ENCODE measurements at places on chromosomes 11 and 22.

DNA sequence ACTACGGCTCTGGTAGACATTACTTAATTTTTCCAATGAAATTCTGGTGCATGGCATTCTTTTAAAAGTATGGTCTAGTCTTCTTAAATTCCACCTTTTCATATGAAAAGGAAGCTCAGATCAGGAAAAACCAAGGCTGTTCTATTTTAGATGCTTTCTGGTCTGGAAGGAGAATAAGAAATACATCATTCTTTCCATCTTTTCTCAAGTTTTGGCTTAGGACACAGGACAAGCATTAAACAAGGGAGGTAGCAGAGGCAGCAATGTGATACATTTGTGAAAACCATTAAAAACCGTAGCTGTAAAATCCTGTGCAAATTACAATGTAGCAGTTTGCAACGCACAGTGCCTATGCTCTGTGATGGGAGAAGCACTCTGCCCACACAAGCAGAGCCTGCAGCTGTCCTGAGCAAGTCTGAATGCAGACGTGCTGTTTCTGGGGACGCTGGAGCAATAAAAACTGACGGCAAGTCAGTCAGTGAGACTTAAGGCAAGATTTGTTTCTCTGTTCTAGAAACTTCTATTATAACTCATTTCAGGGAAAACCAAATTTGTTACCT, 23.7 kb downstream of the NAP1L4 start:
- DNase-seq, result no peak

GRCh38 chr11:20161230-20161918, 1.1 kb upstream of the DBX1 start:
- DNase-seq, result no peak

DNA sequence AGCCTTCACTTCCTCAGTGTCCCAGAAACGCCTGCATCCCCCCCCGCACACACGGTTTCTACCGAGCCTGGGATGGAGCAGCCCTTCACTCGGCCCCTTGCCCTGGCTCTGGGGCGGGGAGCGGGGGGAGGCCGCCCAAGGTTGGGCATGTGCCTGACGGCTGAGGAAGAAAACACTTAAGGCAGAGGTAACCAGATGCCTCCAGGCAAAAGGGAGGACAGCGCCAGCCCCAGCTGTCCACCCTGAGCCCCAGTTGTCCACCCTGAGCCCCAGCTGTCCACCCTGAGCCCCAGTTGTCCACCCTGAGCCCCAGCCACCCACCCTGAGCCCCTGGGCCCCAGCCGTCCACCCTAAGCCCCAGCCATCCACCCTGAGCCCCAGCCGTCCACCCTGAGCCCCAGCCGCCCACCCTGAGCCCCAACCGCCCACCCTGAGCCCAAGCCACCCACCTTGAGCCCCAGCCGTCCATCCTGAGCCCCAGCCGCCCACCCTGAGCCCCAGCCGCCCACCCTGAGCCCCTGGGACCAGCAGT, 3.8 kb upstream of the TTLL8 start:
- no peak for DNase-seq

DNA sequence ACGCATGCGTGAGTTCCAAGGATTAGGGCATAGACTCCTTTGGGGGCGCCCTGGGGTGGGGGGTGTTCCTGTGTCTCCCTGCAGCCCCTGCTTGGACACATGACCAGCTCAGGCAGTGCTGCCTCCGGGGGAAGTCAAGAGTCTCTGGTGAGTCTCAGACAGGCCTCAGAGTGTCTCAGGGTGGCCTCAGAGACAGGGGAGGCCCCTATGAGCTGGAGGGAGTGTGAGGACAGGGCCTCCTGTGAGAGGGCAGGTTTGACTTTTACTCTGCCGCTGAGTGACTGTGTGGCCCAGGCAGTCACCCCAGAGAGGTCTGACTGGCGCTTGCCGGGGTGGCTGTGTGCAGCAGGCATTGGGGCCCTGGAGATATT, 41.2 kb upstream of the KCNQ1OT1 start:
- peak; percentile 6 for DNase-seq

DNA sequence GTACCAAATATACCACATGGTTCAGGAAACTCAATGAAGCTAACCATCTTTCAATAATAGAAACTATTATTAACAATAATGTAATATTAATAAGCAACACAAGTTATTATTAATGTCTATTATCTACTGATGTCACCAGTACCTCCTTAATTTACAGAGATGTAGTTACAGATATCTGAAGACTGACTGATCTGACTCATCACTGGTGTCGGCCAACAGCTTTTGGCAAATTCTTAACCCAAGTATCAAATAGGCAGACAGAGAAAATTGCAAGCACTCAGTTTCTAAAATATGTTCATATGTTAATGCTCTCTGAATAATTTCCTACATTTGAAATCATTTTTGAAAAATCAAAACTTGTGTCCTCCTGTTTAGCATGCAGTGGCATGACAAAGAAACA, 100.4 kb upstream of the DDI1 start:
- DNase-seq, result no peak

DNA sequence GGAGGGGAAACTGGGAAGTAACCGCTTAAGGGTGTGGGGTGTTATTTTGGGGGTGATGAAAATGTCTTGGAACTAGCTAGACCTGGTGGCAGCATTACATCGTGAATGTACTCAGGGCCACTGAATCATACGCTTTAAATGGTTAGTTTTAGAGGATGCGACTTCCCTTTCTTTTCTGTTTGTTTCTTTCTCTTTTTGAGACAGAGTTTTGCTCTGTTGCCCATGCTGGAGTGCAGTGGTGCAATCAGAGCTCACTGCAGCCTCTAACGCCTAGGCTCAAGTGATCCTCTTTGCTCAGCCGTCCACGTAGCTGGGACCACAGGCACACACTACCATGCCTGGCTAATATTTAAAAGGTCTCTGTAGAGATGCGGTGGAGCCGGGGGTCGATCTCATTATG, 5.6 kb upstream of the MIAT start:
- no peak for DNase-seq

- DNase-seq, result no peak
These were observed 3.8 kb downstream of the CSNK2A3 start for GRCh38 chr11:11349106-11349825.

DNA sequence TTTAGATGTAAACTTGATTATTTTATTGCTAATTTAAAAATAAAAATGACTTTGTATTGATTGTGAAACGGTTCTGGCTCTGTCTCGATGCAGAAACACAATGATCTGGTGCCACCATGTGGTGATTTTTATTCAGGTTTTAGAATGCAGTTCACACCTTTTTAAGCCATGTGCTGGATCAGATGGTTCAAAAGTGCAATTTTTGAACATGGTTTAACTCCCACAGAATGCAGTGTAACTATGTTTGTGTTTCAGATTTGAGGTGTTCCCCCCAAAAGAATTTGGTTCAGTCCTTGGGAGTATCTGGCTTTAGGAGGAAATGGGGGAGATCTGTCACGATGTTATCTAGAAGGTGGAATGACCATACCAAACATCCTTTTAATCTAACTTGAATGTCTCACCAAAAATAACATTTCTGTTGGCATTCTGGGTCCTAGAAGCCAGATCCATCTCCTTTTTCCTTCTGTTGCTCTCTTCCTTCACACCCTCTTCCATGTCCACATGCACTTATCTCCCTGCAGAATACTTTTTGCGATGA, 7.9 kb downstream of the MRPL16 start:
- DNase-seq, result peak; percentile 32

DNA sequence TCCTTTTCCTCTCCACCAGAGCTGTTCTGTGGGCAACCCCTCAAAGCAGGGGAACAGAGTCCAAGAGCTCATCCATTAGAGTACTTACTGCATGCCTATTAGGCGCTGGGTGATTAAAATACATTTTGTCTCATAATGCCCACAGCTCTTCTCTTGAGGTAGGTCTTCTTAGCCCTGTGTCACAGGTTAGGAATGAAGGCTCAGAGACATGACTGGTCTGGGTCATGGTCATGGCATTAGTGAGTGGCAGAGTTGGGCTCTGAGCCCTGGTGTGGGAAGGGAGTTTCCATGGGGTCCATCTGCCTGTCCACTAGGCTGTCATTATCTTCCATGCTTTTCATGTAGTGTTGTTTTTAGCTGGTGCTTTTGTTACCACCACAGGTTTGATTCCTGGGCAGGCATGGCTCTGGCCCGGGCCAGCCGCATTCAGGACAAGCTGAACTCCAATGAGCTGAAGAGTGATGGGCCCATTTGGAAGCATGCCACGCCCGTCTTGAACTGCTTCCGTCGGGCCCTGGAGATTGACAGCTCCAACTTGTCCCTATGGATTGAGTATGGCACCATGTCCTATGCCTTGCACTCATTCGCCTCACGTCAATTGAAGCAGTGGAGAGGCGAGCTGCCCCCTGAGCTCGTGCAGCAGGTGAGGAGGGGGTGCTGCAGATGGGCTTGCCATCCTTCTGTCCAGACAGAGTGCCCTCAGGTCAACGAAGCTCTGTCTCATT, 76.1 kb downstream of the CABIN1 start:
- DNase-seq, result no peak

DNA sequence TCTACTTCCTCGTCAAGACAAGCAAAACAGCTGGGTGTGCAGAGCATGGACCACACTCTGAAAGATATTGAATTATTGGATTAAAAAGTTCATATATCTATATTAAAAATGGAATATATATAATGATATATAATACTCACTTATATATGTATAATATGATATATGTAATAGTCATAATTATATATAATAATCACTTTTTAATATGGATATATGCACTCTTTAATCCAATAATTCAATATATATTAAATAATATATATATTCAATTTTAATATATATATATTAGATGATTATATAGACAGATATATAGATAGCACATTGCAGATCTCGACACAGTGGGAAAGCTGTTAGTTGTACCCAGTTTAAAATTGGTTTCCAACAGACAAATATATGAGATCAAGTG, 182.1 kb upstream of the CARD18 start:
- no peak for DNase-seq

- DNase-seq, result no peak
These were observed 56.9 kb downstream of the TNRC6B start for GRCh38 chr22:40234658-40235057.

DNA sequence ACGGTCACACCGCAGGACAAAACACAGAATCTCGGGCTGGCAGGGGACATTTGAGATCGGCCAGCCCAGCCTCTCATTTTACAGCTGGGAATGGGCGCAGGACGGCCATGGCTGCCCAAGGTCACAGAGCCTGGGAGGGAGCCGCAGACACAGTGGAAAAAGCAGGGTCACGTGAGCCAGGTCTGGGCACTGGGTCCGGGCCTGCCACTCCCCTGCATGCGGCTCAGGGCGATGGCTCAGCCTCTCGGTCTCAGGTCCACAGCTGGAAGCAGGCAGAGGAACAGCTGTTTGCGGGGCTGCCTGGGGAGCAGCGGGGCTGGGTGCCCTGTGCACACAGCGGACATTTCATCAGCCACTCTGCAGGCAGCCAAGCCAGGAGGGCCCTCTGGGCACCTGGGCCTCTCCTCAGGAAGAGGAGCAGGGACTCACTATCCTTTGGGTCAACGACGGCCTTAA, 10.4 kb upstream of the PPARA start:
- DNase-seq, result no peak

- DNase-seq, result peak; percentile 43
These were observed 15.3 kb downstream of the BLID start for GRCh38 chr11:122100756-122101080.

GRCh38 chr11:115161876-115162275, 342.3 kb downstream of the CADM1 start:
- DNase-seq, result no peak

DNA sequence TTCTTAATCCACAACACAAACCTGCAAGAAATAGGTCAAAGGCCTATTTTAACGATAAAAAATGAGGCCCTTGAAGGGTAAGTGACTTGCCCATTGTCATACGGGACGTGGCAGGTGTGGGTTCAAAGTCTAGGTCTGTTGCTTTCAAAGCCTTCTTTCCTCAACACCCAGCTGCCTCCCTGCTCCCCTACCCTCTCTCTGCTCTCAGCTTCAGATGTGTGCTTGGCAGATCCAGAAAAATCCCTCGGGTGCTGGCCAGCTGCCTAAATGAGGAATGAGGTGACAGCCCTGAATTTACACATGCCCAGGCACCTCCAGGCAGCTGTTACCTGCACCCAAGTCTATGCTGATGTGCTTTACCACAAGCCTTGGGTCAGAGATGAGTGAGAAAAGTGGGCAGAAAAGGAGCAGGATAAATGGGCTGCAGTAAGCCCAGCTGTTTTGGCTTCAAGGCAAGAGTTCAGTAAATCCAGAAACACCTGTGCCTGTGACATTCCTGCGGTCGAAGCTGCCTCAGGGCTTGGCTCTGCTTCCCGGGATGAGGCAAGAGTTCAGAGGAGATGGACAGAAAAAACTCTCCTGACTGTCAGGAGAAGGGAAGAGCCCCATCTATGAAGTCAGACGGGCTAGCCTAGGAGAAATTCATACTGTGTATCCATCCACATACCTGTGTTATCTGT, 49.9 kb upstream of the LDLRAD3 start:
- DNase-seq, result peak; percentile 75

- DNase-seq, result no peak
These were observed 69.7 kb downstream of the SLC17A6 start for GRCh38 chr11:22407921-22408320.

- peak; percentile 8 for DNase-seq
These were observed 892.3 kb downstream of the OPCML start for GRCh38 chr11:132639986-132640385.

DNA sequence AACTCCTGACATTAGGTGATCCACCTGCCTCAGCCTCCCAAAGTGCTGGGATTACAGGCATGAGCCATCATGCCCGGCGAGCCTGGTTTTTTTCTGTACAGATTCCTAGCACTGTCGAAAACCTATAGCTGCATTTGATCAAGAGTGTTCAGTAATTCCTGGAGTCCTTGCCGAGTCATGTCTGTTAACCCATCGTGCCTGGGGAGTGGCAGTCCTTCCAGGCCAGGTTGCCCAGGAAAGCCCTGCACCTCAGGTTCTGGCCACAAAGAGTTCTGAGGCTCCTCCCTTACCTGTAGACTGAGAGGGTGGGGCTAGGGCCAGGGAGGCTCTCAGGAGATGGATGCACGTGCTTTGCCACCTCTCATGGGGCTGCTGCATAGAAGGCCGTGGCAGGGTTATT, 17.0 kb downstream of the YDJC start:
- DNase-seq, result no peak

DNA sequence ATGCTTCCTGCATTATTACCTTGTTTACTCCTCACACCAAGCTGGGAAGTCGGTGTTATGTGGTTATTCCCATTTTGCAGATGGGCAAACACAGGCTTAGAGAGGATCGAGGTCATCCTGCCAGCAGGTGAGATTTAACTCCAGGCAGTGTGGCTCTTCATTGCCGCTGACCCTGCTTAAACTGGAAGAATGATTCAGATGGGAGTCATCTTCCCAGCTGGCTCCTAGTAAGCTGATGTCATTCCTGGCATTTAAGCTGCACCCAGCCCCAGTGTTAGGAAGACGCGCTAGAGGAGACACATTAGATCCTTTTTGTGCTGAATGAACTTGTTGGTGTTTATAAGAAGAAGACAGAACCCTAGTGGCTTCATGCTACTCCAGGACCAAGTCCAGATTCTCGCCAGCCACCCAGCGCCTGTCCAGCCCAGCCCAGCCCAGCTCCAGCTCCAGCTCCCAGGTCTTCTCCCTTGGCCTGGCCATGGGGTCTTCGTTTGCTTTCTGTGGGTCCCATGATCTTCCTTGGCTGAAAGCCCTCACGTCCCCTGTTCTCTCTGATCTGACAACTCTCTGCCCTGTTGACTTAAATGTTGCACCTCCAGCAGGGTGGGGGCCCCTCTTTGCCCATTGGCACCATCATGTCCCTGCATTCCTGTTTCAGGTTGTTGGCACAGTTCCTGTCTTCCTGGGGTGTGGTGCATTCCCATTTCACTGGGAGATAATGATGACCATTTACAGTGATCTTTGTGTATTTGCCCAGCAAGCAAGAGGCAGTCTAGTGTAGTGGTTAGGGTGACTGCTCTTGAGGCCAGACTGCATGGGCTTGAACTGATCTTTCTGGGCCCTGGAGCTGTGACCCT, 13.6 kb downstream of the PARVB start:
- peak; percentile 93 for DNase-seq

- no peak for DNase-seq
These were observed 3.9 kb downstream of the CDPF1 start for GRCh38 chr22:46246178-46246577.
